ENCODE measurements at places on chromosomes 4 and X.

GRCh38 chr4:159201168-159201567 is 98.3 kb downstream of the RAPGEF2 start:
- DNase-seq, result no peak

DNA sequence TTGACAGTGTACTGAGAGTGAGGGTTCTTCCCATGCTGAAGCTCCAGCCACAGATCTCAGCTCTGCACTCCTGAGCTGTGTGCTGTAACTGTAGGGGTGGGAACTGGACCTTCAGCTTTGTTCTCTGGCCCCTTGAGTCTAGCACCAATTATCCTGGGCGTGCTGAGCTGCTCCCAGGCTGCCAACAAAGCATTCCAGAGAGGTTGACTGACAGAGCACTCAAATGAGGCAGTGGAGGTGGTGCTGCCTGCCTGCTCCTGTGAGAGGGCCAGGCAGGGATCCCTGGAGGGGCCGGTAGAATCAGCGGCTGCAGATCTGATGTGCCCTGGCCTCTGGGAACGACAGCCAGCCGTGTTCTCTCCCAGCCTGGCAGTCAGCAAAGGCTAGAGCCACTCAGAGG is 375.7 kb upstream of the AADAT start:
- DNase-seq, result no peak

DNA sequence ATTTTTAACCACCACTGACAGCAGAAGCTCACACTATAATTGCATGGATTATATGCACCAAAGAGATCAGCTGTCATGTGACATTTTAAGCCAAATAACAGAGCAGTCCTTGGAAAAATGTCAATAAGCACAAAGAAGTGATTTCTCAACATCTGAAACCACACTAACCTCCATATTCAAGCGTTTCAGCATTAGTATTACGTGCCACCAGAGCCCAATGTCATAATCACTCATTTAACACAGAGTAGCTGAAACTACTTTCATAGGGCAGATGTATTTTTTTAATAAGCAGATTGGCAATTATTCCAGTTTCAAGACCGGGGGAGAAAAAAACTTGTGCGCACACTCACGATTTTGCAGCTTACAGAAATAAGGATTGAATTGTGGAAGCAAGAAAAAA is 76.6 kb downstream of the SH3KBP1 start:
- DNase-seq, result peak; percentile 49

- no peak for DNase-seq
Observed at GRCh38 chrX:54397113-54397512, 39.3 kb upstream of the WNK3 start.

DNA sequence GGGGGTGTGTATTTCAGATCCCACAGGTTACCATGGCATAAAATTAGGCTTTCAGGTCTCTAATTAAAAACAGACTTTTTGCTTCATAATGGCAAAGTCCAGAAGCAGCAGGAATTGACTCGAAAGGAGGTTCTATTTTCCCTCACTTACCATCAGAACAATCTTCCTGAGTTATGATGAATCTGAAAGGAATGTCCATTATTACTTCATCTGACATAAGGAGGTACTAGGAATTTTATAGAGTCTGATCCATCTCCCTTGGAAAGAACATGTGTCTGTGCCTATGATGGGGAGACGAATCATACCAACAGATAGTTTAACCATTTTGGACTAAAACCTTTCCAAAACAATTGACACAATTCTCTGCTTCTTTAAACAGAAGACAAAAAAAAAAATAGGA is 206.3 kb upstream of the FGF13 start:
- no peak for DNase-seq

DNA sequence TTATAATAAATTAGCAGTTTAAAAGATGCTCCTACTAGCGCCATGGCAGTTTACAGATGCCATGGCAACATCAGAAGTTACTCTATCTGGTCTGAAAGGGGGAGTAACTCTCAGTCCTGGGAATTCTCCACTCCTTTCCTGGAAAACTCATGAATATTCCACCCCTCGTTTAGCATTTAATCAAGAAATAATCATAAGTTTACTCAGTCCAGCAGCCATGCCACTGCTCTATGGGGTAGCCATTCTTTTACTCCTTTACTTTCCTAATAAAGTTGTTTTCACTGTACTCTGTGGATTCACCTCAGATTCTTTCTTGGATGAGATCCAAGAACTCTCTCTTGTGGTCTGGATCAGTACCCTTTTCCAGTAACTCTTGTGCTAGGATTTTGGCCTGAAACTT is 52.3 kb downstream of the GUCY1B1 start:
- no peak for DNase-seq

DNA sequence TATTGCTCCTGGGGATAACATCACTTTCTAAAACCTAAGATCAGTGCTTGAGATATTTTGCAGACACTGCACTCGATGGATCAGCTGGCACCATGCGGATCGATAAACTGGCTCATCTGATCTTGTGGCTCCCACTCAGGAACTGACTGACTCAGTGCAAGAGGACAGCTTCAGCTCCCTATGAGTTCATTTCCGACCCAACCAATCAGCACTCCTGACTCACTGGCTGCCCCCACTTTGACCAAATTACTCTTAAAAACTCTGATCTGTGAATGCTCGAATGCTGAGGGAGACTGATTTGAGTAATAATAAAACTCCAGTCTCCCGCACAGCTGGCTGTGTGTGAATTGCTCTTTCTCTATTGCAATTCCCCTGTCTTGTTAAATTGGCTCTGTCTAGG is 110.1 kb downstream of the ANAPC4 start:
- no peak for DNase-seq

DNA sequence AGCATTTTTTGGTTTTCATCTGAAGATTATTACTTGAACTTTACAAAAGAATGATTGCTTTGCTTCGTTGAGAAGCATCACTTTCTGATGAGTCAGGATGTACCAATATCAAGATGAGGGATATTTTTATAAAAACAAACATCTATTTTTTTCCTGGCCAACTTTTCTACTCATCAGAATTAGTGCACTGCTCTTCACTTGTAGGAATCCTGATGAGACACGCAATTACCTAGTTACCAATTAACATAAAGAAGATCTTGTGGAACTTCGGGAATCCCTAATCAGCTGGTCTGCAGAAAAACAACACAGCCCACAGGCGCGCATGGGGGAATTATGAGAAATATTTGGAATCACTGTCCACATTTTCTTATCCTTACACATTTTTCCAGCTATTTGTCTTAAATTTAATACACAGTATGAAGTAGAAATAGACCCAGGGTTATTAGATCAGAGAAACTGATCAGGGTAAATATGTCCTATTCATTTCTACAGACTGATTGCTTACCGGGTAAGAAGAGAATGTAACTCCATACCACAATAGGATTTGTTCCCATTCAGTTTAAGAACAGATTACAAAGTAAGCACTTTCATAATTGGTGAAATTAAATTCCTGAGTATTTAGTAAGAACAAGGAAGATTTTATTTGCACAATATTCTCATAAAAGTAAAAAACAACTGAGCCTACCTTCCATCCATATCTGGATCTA is 50.9 kb downstream of the MFAP3L start:
- no peak for DNase-seq

- DNase-seq, result no peak
Observed at GRCh38 chr4:7777871-7778509, 161.7 kb downstream of the AFAP1 start.

GRCh38 chr4:25113915-25114904 is 46.0 kb downstream of the SEPSECS start:
- no peak for DNase-seq

DNA sequence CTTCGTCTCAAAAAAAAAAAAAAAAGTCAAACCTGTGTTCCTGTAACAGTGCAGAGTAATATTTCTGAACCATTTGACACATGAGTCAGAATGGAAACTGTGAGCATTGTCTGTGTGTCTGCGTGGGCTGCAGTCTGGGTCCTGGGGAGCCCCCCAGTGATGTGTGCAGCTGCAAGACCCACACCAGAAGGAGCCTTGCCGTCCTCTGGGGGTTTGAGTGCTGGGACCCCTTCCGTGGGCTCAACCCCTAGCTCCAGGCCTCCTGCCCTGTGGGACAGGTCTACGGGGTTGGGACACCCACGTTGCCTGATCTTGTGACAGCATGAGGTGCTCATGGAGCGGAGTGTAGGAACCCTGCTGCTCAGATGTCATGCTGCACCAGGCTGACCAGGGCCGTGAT is 43.7 kb downstream of the DDX3X start:
- peak; percentile 16 for DNase-seq
